ENCODE measurements at places on chromosomes 1 and 21. TPM values are rescaled to one million over a fixed set of nuclear protein-coding genes. Genes with fewer than 3 reads are reported as not detected.

The ST6GALNAC5 gene
- not detected for total RNA-seq

The ADAMTS4 gene
- 1.1 TPM for total RNA-seq

The KLF17 gene
- total RNA-seq, result not detected

The CA6 gene
- total RNA-seq, result 0.49 TPM

The CLEC20A gene
- total RNA-seq, result not detected

The RYR2 gene
- not detected for total RNA-seq

The EPHB2 gene
- total RNA-seq, result 0.38 TPM

The B3GALT2 gene
- 0.73 TPM for total RNA-seq

The PRR9 gene
- not detected for total RNA-seq

The CR1L gene
- total RNA-seq, result not detected

The MIXL1 gene
- total RNA-seq, result not detected

The TMOD4 gene
- 5.0 TPM for total RNA-seq

The MYBPH gene
- not detected for total RNA-seq

The CHRM3 gene
- total RNA-seq, result 0.16 TPM

The CA14 gene
- not detected for total RNA-seq

Measured in naive thymus-derived CD4-positive, alpha-beta T cell (primary cell).